ENCODE measurements at places on chromosomes 4 and X.

GRCh38 chr4:89539797-89540711 is 232.5 kb upstream of the GPRIN3 start:
- DNase-seq = no peak

DNA sequence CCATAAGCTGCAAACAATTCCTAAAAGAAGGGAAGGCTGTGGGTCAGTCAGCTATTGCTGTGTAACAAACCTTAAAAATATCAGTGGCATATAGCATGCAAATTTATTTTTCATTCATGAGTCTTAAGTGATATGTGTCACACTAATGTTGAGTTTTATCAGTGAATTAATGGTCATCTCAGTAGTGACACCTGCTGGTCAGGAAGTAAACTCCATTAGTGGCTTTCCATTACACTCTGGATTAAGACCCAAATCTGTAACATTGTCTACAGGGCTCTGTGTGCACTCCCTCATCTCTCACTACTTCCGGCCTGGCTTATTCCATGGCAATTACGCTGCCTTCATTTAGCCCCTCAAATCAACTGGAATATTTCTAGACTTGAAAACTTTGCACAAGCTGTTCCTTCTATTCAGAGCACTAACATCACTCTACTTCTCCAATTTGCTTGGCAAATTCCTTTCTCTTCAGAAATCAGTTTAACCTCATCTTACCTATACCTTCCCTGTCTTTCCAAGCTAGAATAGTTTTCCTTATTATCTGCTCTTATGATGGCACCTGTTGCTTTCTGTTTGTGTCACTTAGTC is 217.3 kb upstream of the TAPT1 start:
- DNase-seq = no peak

- no peak for DNase-seq
Measured at GRCh38 chr4:98514741-98515469, 143.5 kb downstream of the TSPAN5 start.

DNA sequence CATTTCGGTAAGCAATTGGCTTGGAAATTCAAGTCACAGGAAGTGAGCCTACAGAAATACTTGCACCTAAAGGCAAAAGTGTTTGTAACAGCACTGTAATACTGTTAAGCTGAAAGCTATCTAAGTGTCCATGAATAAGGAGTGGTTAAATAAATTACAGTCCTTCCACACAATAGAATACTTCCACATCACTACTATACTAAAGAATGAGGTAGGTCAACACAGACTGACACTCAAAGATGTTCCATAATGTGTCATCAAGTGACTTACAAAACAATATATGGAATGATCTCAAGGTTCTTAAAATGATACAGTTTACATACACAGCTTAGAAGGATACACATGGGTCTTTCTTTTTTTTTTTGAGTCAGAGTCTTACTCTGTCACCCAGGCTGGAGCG is 27.0 kb downstream of the SLC10A6 start:
- DNase-seq = no peak

- DNase-seq = no peak
Measured at GRCh38 chr4:26459756-26460530, 30.3 kb downstream of the CCKAR start.

- DNase-seq = no peak
Measured at GRCh38 chrX:11462648-11463047, 169.4 kb downstream of the AMELX start.

DNA sequence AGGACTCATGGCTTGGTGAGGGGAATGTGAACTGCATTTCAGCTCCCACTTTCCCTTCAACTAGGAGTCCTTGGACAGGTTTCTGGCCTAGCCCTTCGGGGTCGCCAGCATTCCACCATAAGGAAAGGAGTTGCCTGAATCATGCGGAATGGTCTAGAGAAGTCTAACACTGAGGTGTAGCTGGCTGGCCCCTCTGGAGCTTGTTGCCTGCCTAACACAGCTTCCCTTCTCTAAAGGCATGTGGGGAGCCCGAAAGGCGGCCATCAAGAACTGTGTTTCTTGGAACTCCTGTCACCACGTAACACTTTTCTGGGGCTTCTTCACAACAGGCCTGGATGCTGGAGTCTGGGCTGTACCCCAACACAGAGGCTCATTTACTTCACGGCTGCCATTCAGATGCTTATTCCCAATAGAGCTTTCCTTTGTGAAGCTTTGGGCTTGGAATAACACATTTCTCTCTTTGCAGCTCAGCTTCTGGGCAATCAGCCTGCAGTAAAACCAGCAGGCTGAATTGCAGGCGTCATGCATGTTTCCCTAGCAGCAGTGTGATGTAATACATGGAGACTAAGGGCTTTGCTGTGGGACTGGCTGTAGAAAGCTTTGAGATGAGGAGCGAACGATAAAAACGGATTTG is 5.4 kb downstream of the GABRQ start:
- DNase-seq = no peak

- no peak for DNase-seq
Measured at GRCh38 chr4:1826531-1827350, 29.2 kb downstream of the LETM1 start.

- DNase-seq = no peak
Measured at GRCh38 chr4:173432430-173432829, 33.5 kb upstream of the SCRG1 start.

GRCh38 chrX:6026980-6027379 is 201.7 kb downstream of the NLGN4X start:
- DNase-seq = no peak

GRCh38 chrX:103446665-103447302 is 70.4 kb downstream of the BEX3 start:
- no peak for DNase-seq

- DNase-seq = no peak
Measured at GRCh38 chr4:89000844-89001360, 56.1 kb downstream of the FAM13A start.

GRCh38 chr4:84894621-84895020 is 71.9 kb downstream of the WDFY3 start:
- DNase-seq = no peak

GRCh38 chrX:47186096-47186740 is 7.4 kb upstream of the UBA1 start:
- DNase-seq = no peak

GRCh38 chr4:71095545-71095944 is 102.1 kb downstream of the DCK start:
- no peak for DNase-seq

DNA sequence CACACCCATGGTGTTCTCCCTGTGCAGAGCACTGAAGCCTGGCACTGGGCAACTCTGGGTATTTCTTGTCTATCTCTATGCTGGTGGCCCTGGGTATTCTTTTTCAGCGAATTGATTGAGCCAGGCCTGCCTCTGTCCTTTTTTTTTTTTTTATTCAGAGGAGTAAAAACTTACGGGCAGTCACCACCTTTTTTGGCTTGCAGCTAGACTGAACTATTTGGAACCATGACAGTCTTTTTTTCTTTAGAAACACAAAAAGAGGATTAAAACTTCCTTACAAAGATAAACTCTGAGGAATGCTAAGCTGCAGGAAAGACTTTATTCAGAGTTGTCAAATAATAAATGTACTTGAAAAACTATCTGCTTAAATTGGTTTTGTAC is 119.2 kb upstream of the STIM2 start:
- DNase-seq = no peak

DNA sequence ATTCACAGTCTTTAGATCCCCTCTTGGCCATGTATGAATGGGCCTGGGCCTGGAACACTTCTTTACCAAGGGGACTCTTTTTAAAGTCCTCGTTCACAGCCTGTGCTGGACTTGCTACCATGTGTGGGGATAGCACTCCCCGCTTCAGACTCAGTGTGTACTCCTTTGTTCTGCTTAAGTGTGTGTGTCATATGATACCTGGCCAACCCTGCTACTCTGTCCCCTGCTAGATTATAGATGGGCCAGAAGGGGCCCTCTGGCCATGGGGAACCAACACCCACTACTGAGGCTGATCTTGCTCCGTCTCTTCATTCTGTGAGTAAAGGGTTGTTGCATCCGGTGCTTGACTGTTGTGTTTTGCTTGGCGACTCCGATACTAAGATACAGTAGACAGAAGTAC is 8.0 kb downstream of the CCDC110 start:
- no peak for DNase-seq

GRCh38 chr4:128006592-128006991 is 41.4 kb downstream of the ABHD18 start:
- DNase-seq = no peak

- no peak for DNase-seq
Measured at GRCh38 chr4:148831945-148832344, 389.7 kb upstream of the NR3C2 start.

- no peak for DNase-seq
Measured at GRCh38 chr4:141638230-141638629, 1.8 kb downstream of the IL15 start.

GRCh38 chr4:164304861-164305260 is 449.1 kb upstream of the SMIM31 start:
- no peak for DNase-seq

- no peak for DNase-seq
Measured at GRCh38 chr4:115674485-115674884, 561.1 kb upstream of the NDST4 start.

GRCh38 chr4:78675325-78675724 is 100.8 kb upstream of the BMP2K start:
- DNase-seq = no peak

DNA sequence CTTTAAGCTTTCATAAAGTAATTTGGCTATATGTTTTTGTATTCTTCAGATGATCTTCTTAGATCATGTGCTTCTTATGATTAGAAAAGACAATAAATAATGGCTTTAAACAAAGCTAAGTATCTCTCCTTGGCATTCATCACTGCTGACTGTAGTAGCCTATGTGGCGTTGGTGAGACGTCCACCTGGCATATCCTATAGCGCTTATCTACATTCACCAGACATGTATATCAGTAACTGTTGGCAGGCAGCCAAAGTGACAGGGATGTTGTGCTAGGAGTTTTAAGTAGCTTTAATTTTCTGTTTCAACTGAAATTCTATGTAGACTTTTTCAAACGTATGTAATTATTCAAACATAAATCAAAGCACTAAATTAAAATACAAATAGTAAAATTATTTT is 276.4 kb downstream of the IL15 start:
- no peak for DNase-seq

GRCh38 chr4:180156684-180157083 is 2086.5 kb upstream of the TENM3 start:
- no peak for DNase-seq

GRCh38 chr4:185885604-185886003 is 73.6 kb upstream of the SORBS2 start:
- no peak for DNase-seq

GRCh38 chrX:75603833-75604232 is 81.0 kb upstream of the ZDHHC15 start:
- no peak for DNase-seq

GRCh38 chrX:18620349-18620748 is 51.6 kb downstream of the RS1 start:
- DNase-seq = no peak

DNA sequence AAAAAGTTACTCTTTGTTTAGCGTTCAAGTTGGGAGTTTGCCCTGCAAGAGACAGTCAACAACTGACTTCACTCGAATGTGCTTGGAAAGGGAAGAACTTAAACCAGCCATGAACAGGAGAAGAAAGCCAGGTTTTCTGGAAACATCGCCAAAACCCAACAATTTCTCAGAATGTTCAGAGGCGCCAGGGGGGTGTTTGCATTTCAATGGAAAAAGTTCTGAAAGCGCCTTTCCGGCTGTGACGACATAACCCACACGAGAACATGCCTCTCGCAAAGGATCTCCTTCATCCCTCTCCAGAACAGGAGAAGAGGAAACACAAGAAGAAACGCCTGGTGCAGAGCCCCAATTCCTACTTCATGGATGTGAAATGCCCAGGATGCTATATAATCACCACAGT is 78.1 kb upstream of the ADGRA3 start:
- no peak for DNase-seq

GRCh38 chr4:24489870-24490269 is 94.5 kb downstream of the DHX15 start:
- DNase-seq = no peak

DNA sequence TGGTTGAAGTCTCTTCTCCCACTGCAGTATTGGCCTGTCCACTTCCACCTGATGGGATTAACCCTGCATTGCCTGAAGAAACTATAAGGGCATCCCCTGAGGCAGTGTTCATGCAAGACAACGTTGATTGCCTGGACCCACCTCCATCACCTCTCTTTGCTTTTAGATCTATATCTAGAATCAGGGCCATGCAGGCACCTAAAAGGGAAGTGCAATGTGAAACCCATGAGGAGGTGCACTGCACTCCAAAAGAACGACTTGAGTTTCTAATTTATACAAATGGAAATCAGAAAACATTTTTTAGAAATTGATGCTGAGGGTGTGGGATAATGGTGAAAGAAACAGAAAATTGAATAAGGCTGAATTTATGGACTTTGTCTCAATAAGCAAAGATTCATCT is 694.4 kb downstream of the TRAM1L1 start:
- DNase-seq = no peak

DNA sequence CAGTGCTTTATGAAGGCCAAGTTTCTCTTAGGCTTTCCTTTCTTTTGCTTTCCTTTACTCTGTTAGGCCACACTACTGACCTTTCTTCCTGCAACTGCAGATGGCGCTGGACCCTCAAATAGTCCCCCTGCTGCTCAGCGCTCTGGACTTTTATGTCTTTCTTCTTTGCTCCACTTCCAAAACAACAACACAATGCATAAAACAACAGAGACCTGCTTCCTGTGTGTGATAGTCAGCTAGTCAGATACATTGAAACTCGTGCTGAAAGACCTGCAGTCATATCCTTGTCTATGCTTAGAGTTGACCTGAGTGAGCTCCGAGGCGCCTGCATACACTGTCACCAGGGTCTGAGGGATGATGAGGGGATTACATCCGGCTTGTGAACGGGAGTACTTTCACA is 108.9 kb upstream of the TEX13D start:
- DNase-seq = no peak

- DNase-seq = no peak
Measured at GRCh38 chrX:38917954-38918353, 116.7 kb downstream of the MID1IP1 start.

GRCh38 chr4:77819404-77819842 is 255 bp upstream of the CNOT6L start:
- no peak for DNase-seq

GRCh38 chr4:20252656-20253282 is 1.1 kb downstream of the SLIT2 start:
- peak; percentile 7 for DNase-seq

DNA sequence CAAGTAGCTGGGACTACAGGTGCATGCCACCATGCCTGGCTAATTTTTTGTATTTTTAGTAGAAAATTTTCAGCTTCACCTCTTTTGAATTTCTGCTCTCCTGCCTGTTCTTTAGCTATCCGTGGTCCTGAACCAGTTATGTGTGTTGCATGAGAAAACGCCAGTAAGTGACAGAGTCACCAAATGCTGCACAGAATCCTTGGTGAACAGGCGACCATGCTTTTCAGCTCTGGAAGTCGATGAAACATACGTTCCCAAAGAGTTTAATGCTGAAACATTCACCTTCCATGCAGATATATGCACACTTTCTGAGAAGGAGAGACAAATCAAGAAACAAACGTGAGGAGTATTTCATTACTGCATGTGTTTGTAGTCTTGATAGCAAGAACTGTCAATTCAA is 13.9 kb downstream of the ALB start:
- no peak for DNase-seq

GRCh38 chr4:141062651-141063050 is 70.6 kb downstream of the RNF150 start:
- no peak for DNase-seq
